ENCODE measurements at places on chromosomes 12 and 14. TPM values are rescaled to one million over a fixed set of nuclear protein-coding genes. Genes with fewer than 3 reads are reported as not detected.

The IL26 gene
- total RNA-seq: not detected

The COX8C gene
- not detected for total RNA-seq

The NYNRIN gene
- 0.16 TPM for total RNA-seq

The AMHR2 gene
- 2.8 TPM for total RNA-seq

The ABCC9 gene
- total RNA-seq: not detected

The HNRNPA1 gene
- 1,552 TPM for total RNA-seq

The GLIPR1L1 gene
- total RNA-seq: not detected

The PA2G4 gene
- 323 TPM for total RNA-seq

The RHOJ gene
- not detected for total RNA-seq

The AVPR1A gene
- total RNA-seq: not detected

The AICDA gene
- not detected for total RNA-seq

The BCL2L2 gene
- 18.7 TPM for total RNA-seq

The GDF3 gene
- total RNA-seq: not detected

The TMEM30B gene
- 0.22 TPM for total RNA-seq

The NUAK1 gene
- 11.0 TPM for total RNA-seq

The SYT10 gene
- not detected for total RNA-seq

The KRT72 gene
- total RNA-seq: not detected

The GPRC5D gene
- not detected for total RNA-seq

The GALNT6 gene
- 4.0 TPM for total RNA-seq

The FGF6 gene
- not detected for total RNA-seq

The TUBA1C gene
- total RNA-seq: 1,723 TPM

The CLEC9A gene
- not detected for total RNA-seq

The LMO3 gene
- total RNA-seq: not detected

The OAS2 gene
- 0.15 TPM for total RNA-seq

The DDX23 gene
- total RNA-seq: 80.3 TPM

The FAM161B gene
- 1.9 TPM for total RNA-seq

The KRT6A gene
- total RNA-seq: 0.74 TPM

The KITLG gene
- 11.9 TPM for total RNA-seq

The CAPS2 gene
- 1.5 TPM for total RNA-seq

The BMAL2 gene
- 21.5 TPM for total RNA-seq

The RFX4 gene
- total RNA-seq: not detected

The CFAP54 gene
- total RNA-seq: 0.91 TPM

The RTRAF gene
- 249 TPM for total RNA-seq

The VWF gene
- 0.42 TPM for total RNA-seq

The KCNJ8 gene
- 0.34 TPM for total RNA-seq

The ZDHHC22 gene
- 0.11 TPM for total RNA-seq

The GPATCH2L gene
- total RNA-seq: 19.8 TPM

The OR10A7 gene
- total RNA-seq: not detected
